ENCODE measurements at places on chromosomes 7 and 10.

GRCh38 chr10:17905491-17905890 is 46.2 kb upstream of the SLC39A12 start:
- H3K27ac ChIP-seq = no peak overlapping the region
- no peaks in the 10 kb centered on the region for H3K4me1 ChIP-seq
- no peaks in the 10 kb centered on the region for H3K27me3 ChIP-seq
- no peaks in the 10 kb centered on the region for H3K36me3 ChIP-seq

DNA sequence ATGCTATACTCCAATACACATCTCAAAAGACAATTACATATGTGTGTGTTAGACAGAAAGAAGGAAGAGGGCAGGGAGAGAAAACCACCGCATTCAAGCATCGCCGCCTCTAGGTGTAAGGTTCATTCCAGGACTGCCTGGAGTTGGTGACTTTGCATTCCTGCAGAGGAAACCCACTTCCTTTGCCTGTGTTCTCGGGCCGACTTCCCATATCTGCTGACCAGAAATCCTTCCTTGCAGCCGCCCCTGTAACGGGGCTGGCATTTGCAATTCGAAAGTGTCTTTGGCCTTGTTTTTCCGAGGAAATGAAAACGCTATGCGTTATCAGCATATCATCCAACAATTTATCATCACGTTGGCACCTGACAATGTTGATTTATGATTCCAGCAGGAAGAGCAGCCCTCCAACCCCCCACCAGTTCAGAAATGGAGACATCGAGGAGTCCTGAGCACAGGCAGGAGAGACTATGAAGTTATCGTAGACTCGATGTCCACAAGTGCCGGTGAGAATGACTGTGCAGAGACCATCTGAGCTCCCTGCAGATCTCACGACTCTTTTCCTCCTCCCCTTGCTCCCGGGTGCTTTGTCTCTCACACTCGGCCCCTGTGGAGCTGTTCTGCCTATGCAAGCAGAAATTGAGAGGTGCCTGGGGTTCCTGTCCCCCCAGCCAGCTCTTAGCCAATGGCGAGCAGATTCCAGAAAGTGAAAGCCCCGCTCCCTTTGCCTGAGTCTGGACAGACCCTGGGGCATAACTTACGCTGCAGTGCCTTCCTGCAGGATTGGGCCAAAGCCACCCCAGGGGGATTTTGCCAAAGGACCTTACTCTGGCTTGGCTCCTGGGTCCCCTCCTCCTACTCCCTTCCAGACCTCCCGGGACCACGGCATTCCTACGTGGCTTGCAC is 68.9 kb upstream of the FOXK1 start:
- no peaks in the 10 kb centered on the region for H3K27me3 ChIP-seq
- DNase-seq = no peak
- H3K4me3 ChIP-seq = no peak overlapping the region
- no peaks in the 10 kb centered on the region for H3K36me3 ChIP-seq
- peak overlapping the region; percentile 52 for H3K27ac ChIP-seq
- H3K4me1 ChIP-seq = no peaks in the 10 kb centered on the region

GRCh38 chr7:107856806-107857540 is 34.0 kb upstream of the DLD start:
- peak; percentile 26 for DNase-seq
- peak overlapping the region; percentile 45 for H3K27ac ChIP-seq
- no peak overlapping the region for H3K4me3 ChIP-seq
- H3K36me3 ChIP-seq = no peaks in the 10 kb centered on the region
- peaks cover 6% of the 10 kb centered on the region for H3K4me1 ChIP-seq

DNA sequence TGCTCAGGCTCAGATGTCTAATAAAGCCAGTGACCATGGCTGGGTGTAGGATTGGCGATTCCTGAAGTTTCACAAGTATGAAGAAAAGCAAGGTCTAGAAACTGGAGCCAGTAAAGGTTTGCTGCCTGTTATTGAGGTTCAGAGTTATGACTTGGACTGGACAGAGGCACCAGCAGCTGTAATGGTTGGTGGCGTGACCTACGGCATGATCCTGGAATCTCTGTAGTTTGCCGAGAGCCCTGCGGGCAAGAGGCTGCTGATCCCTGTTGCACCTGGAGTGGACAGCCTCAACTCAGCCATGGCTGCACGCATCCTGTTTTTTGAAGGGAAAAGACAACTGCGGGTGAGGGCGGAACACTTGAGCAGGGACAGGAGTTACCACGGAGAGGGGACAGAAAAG is 22.4 kb upstream of the SNX13 start:
- no peaks in the 10 kb centered on the region for H3K36me3 ChIP-seq
- H3K27ac ChIP-seq = no peak overlapping the region

- H3K4me1 ChIP-seq = peaks cover 5% of the 10 kb centered on the region
- no peaks in the 10 kb centered on the region for H3K27me3 ChIP-seq
- H3K27ac ChIP-seq = no peak overlapping the region
- DNase-seq = no peak
- no peaks in the 10 kb centered on the region for H3K36me3 ChIP-seq
Observed at GRCh38 chr7:129615018-129615417, 3.5 kb downstream of the NRF1 start.

GRCh38 chr10:120012566-120012965 is 120.0 kb downstream of the SEC23IP start:
- H3K36me3 ChIP-seq = no peaks in the 10 kb centered on the region
- no peak overlapping the region for H3K4me3 ChIP-seq
- no peaks in the 10 kb centered on the region for H3K27me3 ChIP-seq
- H3K27ac ChIP-seq = no peak overlapping the region
- no peaks in the 10 kb centered on the region for H3K4me1 ChIP-seq

GRCh38 chr10:47330804-47331203 is 8.6 kb downstream of the GDF2 start:
- peak overlapping the region; percentile 65 for H3K27ac ChIP-seq
- no peaks in the 10 kb centered on the region for H3K4me1 ChIP-seq
- H3K36me3 ChIP-seq = no peaks in the 10 kb centered on the region

DNA sequence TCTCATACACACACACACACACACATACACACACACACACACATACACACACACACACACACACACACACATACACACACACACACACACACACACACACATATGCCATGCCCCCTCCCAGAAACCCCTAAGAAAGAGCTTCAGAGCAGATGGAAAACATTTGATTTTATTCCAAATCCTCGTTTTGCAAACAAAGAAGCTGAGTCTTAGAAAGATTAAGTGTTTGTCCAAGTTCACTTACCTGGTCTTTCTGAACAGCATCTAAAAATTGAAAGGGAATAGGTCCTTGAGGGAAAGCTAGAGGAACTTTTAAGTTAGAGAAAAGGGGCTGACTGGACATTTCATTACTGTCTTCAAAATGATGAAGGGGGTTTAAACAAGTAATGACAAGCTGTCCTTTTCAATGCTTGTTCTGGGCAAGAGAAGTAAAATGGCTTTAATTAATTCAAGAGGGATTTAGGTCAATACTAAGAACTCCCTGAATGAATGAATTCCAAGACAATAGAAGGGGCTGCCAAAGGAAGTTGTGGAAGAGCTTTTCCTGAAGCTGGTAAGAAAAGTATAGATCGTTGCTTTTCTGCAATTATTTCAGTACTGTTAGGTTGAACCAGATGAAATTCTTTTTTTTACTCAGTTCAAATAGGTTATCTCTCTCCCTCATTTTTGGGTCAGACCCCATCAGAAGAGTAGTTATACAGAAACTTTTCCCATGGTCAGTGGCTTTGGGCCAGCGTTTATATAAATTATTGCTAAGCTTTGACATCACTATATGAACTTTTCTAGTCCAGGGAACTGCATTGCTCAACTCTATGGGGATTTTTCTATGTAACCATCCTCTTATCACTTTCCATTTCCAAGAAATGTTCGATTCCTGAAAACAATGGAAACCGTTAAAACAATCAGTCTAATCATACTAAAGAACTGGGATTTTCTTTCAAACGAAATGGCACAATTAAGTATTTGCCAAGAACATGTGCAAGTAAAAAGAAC is 261.4 kb downstream of the MTERF1 start:
- no peaks in the 10 kb centered on the region for H3K36me3 ChIP-seq
- H3K27ac ChIP-seq = no peak overlapping the region
- no peak for DNase-seq
- no peaks in the 10 kb centered on the region for H3K27me3 ChIP-seq
- no peaks in the 10 kb centered on the region for H3K4me1 ChIP-seq

GRCh38 chr10:25094590-25094989 is 78.2 kb downstream of the THNSL1 start:
- no peak overlapping the region for H3K27ac ChIP-seq
- DNase-seq = no peak
- no peaks in the 10 kb centered on the region for H3K36me3 ChIP-seq
- H3K27me3 ChIP-seq = no peaks in the 10 kb centered on the region

- H3K27ac ChIP-seq = no peak overlapping the region
- no peak for DNase-seq
Observed at GRCh38 chr10:89138755-89139490, 68.2 kb downstream of the CH25H start.

- H3K4me3 ChIP-seq = no peak overlapping the region
- H3K4me1 ChIP-seq = peaks cover 10% of the 10 kb centered on the region
- H3K36me3 ChIP-seq = no peaks in the 10 kb centered on the region
Observed at GRCh38 chr10:71241114-71241829, 28.9 kb downstream of the UNC5B start.

GRCh38 chr7:110854651-110855050 is 236.3 kb upstream of the LRRN3 start:
- H3K27ac ChIP-seq = no peak overlapping the region
- no peak for DNase-seq
- no peaks in the 10 kb centered on the region for H3K36me3 ChIP-seq
- no peaks in the 10 kb centered on the region for H3K4me1 ChIP-seq
- no peak overlapping the region for H3K4me3 ChIP-seq
- no peaks in the 10 kb centered on the region for H3K27me3 ChIP-seq

DNA sequence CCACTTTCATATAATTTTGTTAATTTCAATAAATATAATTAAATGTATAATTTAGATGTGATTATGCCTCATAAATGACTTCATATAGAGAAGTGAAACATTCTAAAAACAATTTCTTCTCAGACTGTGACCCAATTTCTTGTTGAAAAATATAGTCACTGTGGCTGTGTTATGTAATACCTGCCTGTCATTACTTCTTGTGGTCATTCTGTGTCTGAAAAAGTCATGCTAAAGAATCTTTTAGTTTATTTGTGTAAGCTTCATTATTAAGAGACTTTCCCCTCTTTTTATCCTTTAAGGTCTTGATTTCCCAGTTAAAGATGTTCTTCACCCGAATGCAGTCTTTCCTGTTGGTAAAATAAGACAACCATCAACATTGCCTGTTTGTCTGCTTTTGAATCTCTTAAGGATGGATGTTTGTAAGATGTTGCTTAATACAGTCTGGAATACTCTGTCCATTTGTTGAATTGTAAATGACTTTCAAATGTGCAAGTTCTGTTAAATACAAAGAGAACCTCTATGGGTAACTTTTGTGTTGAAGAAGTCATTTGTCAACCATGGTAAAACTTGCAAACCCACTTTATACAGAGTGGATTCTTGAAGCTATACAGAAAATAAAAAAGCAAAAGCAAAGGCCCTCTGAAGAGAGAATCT is 16.0 kb downstream of the KAT6B start:
- no peaks in the 10 kb centered on the region for H3K27me3 ChIP-seq
- DNase-seq = no peak
- H3K4me1 ChIP-seq = no peaks in the 10 kb centered on the region

DNA sequence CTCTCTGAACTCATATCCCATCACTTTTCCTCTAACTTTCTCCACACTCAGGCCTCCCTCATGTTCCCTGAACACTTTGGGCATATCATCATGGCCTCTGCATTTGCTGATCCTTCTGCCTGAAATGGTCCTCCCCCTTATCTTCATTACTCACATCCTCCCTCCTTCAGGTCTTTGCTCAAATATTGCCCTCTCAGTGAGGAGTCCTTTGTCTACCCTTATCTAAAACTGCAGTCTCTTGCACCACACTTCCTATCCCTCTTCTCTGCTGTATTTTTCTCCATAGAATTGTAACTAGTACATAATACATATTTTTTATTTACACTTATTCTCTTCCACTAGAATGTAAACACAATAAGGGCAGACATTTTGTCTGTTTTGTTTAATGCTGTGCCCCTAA is 41.7 kb downstream of the DNAJC1 start:
- no peaks in the 10 kb centered on the region for H3K27me3 ChIP-seq
- H3K4me3 ChIP-seq = no peak overlapping the region
- no peak for DNase-seq
- no peaks in the 10 kb centered on the region for H3K4me1 ChIP-seq

DNA sequence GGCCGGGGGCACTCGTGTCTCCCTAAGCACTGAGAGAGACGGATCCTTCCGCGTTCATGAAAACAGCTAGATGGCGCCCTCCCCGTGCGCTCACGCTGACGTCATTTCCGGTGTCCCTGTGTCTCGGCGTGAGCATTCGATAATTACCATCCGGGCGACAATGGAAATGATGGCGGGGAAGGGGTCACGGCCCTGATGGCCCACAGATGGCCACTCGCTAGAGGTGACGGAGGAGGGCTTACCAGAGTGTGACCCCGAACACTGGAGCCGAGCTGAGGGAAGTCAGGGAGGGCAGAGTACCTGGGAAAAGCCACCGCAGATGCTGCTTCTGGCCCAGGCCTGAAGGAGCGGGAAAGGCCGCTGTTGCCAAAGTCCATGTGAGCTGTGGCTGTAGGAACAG is 222.9 kb downstream of the TCERG1L start:
- DNase-seq = no peak
- H3K27ac ChIP-seq = no peak overlapping the region
- no peaks in the 10 kb centered on the region for H3K4me1 ChIP-seq
- no peaks in the 10 kb centered on the region for H3K27me3 ChIP-seq
- no peaks in the 10 kb centered on the region for H3K36me3 ChIP-seq
- no peak overlapping the region for H3K4me3 ChIP-seq

DNA sequence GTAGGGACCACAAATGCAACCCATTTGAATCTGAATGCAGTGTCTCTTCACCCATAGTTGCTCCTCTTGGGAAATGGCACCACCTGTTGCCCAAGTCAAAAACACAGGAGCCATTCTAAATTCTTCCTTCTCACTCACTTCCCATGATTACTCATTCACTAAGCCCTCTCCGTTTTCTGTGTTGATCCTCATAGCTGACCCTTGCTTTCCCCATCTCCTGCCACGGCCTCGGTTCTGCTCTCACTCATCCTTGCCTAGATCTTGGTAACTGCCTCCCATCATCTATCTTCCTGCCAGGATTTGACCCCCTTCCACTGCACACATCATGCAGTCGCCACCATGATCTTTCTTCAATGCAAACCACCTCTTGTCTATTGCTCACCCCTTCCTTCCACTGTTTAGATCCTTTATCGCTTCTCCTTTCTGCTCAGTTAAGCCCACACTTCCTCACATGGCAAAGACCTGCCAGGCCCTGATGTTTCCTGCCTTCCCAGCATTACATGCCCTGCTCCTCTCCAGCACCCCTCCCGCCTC is 19.0 kb upstream of the CPN1 start:
- H3K4me1 ChIP-seq = no peaks in the 10 kb centered on the region
- no peaks in the 10 kb centered on the region for H3K27me3 ChIP-seq
- DNase-seq = no peak
- no peak overlapping the region for H3K27ac ChIP-seq
- H3K36me3 ChIP-seq = no peaks in the 10 kb centered on the region

DNA sequence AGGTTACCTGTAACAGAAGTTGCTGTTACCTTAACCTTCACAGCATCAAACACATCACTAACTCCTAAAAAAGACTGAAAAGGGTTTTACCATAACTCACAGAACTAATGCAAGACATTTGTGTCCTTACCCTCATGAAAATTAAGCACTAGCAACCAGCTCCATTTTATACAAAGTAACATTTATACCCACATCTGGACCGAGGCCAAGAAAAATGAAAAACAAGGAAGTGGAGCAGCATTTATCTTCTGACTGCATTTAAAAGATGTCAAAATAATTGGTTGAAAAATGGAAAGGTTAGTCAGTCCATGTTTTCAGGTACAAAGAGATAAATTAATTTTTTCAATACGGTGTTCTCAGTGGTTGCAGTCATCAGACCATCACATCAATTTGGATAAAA is 3.1 kb upstream of the RBP4 start:
- no peaks in the 10 kb centered on the region for H3K27me3 ChIP-seq
- no peak for DNase-seq
- no peaks in the 10 kb centered on the region for H3K4me1 ChIP-seq
- H3K4me3 ChIP-seq = no peak overlapping the region
